PC-9 (cell line): ENCODE measurements at places on chromosomes 16 and 17. TPM values are rescaled to one million over a fixed set of nuclear protein-coding genes. Genes with fewer than 3 reads are reported as not detected.
A peak's percentile ranks its signal among the peaks of the same experiment; 100 is the strongest.

The FBXL16 gene
- 22.2 and 24.0 TPM in 2 replicates for total RNA-seq

The DGKE gene
- total RNA-seq, result 11.0 and 16.2 TPM in 2 replicates

The ZNF597 gene
- 1.5 and 1.8 TPM in 2 replicates for total RNA-seq

The MIS12 gene
- total RNA-seq, result 19.5 and 20.3 TPM in 2 replicates

The USP43 gene
- total RNA-seq, result 16.0 and 19.2 TPM in 2 replicates

The ENPP7 gene
- not detected in 2 replicates for total RNA-seq

- H3K4me3 ChIP-seq, result no peak overlapping the region; the same call in 1 of the 2 replicates
- peak overlapping the region; percentile 79 for H3K27ac ChIP-seq
- peaks cover 60% of the 10 kb centered on the region for H3K4me1 ChIP-seq
- no peaks in the 10 kb centered on the region for H3K27me3 ChIP-seq
- DNase-seq, result peak; percentile 84
Measured at GRCh38 chr16:53744449-53744848, 40.5 kb downstream of the FTO start.

GRCh38 chr16:24996301-24996700 is 18.9 kb downstream of the ARHGAP17 start:
- H3K27me3 ChIP-seq, result no peaks in the 10 kb centered on the region
- H3K4me1 ChIP-seq, result peaks cover 22% of the 10 kb centered on the region
- no peak overlapping the region for H3K27ac ChIP-seq
- H3K4me3 ChIP-seq, result no peak overlapping the region
- no peaks in the 10 kb centered on the region for H3K36me3 ChIP-seq
- no peak for DNase-seq

GRCh38 chr16:57314161-57314785 is 29.8 kb upstream of the PLLP start:
- H3K27ac ChIP-seq, result no peak overlapping the region
- H3K4me3 ChIP-seq, result no peak overlapping the region
- H3K36me3 ChIP-seq, result no peaks in the 10 kb centered on the region

DNA sequence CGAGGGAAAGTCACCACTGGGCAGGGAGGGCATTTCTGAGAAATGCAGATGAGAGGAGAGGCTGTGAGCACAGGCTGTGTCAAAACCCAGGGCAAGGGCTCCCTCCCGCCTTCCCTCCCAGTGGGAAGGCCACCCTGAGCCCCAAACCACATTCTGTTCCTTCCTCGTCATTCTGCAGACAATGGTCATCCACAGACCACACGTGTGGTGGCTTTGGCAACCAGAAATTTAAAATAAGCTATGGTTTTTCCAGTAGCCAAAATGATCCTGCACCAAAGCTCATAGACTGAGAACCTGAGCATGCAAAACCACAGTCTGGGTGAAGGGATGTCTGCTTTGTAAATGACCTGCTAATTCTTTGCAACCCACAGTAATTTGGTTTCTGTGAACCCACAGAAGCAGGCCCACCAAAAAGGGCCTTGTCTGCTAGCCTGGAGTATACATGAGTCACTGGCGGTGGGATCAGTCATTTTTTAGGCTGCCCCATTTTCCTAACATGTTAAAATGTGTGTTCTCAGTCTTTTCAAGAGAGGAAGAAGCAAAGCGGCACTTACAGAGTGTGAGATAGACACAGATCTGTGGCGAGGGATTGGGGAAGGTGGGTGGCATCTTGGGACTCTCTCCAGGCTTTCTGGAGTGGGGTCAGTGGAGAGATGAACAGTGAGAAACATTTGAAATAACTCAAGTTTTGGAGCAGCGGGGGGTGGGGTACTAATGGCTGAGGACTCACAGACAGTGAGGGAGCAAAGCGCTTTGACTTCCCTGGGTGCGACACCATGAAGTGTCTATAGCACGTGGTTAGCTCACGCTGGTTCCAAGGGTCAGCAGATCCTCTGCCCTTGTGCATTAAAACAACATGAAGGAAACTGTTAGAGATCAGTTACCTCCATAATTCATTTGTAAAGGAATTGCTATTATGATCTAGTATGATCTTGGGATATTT is 20.5 kb downstream of the GRB7 start:
- H3K4me3 ChIP-seq, result no peak overlapping the region
- no peak overlapping the region for H3K27ac ChIP-seq
- no peaks in the 10 kb centered on the region for H3K36me3 ChIP-seq
- H3K4me1 ChIP-seq, result peaks cover 12% of the 10 kb centered on the region
- no peak for DNase-seq

DNA sequence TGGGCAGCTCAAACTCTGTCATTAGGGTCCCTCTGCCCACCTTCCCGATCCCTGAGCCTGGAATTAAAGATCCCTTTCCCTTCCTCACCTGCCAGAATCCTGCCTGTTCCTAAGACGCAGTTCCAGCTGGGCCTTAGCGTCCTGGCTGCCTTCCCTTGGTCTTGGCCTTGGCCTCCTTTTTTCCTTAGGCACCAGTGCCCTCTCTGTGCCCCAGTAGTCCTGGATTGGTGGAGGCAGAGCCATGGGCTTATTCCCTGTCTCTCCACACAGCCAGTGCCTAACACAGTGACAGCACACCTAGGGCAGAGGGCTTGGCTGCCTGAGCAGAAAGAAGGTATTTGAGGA is 3.5 kb downstream of the TMEM132E start:
- no peaks in the 10 kb centered on the region for H3K36me3 ChIP-seq
- H3K4me1 ChIP-seq, result no peaks in the 10 kb centered on the region
- no peak overlapping the region for H3K4me3 ChIP-seq

GRCh38 chr17:40315206-40315605 is 6.2 kb downstream of the RARA start:
- peak overlapping the region; percentile 23; the same call in 1 of the 2 replicates for H3K27ac ChIP-seq
- no peak for DNase-seq
- peaks cover 88% of the 10 kb centered on the region for H3K4me1 ChIP-seq
- no peaks in the 10 kb centered on the region for H3K27me3 ChIP-seq
- no peaks in the 10 kb centered on the region for H3K36me3 ChIP-seq
- H3K4me3 ChIP-seq, result no peak overlapping the region
